ENCODE measurements at places on chromosomes 2 and 18.

DNA sequence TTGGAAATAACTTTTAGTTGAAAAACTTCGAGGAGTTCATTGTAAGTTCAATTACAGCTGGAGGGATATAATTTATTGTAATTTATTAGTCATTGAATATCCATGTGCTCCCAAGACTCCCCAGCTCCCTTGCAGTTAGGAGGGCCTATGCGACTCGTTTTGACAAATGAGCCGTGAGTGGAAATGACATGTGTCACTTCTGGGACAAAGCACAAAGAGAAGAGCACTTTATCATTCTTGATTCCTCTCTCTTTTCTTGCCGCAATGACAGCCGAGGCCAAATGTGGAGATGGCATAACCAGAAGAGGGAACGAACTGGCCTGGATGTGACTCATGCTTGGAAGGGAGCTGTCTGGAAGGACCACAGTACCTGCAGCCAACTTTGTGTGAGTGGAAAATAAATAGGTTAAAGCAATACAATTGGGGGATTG is 44.2 kb upstream of the ITSN2 start:
- DNase-seq: no peak

- no peak for DNase-seq
Observed at GRCh38 chr2:120778244-120778643, 42.6 kb downstream of the GLI2 start.

- no peak for DNase-seq
Observed at GRCh38 chr2:171985076-171985475, 14.7 kb upstream of the METAP1D start.

- no peak for DNase-seq
Observed at GRCh38 chr2:2238726-2239269, 92.3 kb downstream of the MYT1L start.

DNA sequence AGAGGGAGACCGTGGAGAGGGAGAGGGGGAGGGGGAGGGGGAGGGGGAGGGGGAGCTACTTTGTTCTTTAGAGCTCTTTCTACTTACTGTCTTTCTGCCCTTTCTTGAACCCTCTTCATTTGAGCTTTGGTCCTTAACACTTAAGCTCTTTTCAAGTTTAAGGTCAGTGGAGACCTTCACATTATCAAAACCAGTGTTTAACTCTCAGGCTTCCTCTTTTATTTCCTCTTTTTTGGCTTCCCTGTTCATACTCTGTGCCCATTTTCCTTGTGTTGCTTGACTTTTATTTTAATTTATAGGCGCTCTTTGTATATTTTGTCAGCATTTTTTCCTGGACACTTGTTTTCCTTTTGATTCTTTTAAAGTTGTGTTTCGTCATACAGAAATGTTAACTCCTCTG is 37.1 kb downstream of the ACSL3 start:
- no peak for DNase-seq

GRCh38 chr2:42706836-42707235 is 57.1 kb downstream of the OXER1 start:
- no peak for DNase-seq

GRCh38 chr2:139353874-139354273 is 573.7 kb upstream of the NXPH2 start:
- DNase-seq: no peak

GRCh38 chr2:241561832-241562231 is 3.3 kb downstream of the BOK start:
- DNase-seq: no peak

- peak; percentile 24 for DNase-seq
Observed at GRCh38 chr2:212032032-212032431, 506.6 kb downstream of the ERBB4 start.

DNA sequence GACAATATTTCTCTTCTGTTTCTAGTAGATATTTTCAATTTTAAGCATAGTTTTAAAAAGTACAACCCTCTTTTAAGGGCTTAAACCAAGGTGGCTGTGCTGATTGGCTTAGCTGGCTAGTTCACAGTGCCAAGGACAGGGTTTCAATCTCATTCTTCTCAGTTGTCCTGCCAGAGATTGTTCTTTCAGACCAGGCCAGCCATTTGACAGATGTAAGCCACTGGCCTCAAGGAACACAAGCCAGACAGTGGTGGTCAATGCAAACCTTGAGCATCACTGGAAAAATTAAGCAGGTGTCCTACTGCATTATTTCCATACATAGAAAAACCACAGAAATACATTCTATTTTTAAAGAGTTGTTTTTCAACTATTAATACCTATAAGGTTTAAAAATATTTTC is 5.9 kb downstream of the RNF103 start:
- DNase-seq: no peak

DNA sequence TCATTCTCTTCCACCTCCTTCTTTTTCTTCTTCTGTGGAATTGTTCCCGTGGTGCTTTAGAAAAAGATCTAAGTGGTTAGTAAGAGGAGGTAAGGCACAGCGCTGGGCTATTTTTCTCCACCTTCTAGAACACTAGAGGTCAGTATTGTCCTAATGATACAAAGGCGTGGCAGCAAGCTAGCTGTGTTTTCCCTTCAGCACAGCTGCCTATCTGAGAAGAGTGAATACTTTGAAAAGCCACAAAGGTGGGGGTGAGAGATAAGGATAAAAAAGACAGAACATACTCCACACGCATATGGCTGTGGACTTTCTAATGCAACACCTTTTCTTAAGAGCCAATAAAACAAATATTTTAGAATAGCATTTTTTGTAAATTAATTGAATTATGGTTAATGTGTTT is 2.1 kb downstream of the CNTNAP5 start:
- DNase-seq: peak; percentile 53

DNA sequence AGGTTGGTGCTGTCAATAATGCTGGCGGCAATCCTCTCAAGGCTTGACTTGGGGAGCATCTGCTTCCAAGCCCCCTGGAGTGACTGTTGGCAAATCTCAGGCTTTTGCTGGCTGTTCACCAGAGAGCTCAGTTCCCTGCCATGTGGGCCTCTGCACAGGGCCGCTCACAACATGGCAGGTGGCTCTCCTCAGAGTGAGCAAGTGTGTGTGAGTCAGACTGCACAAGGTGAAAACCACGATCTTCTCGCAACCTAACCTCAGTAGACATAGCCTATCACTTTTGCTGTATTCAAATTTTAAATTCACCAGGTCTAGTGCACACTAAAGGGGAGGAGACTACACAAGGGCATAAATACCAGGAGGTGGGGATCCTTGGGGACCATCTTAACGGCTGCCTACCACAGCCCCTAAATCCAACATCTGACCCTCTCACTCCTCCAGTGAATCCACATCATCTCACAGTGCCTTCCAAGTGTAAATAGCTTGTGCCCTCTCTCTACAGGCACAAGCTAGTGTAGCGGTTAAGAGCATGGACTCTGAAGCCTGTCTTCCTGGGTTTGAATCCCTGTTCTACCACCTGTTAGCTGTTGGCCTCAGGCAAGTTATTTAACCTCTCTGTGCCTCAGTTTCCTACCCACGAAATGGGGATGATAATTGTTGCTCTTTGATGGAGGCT is 187.7 kb upstream of the CXCR4 start:
- DNase-seq: no peak

GRCh38 chr18:63515801-63516200 is 26.4 kb upstream of the SERPINB12 start:
- no peak for DNase-seq

- DNase-seq: no peak
Observed at GRCh38 chr2:135186054-135186453, 134.0 kb downstream of the RAB3GAP1 start.

- no peak for DNase-seq
Observed at GRCh38 chr2:210269148-210269547, 43.9 kb upstream of the ACADL start.

GRCh38 chr2:200618590-200619021 is 32.8 kb downstream of the AOX1 start:
- DNase-seq: no peak

GRCh38 chr18:79795446-79795845 is 2.3 kb upstream of the KCNG2 start:
- DNase-seq: no peak

GRCh38 chr2:232323328-232323650 is 55.3 kb upstream of the ALPP start:
- DNase-seq: no peak

DNA sequence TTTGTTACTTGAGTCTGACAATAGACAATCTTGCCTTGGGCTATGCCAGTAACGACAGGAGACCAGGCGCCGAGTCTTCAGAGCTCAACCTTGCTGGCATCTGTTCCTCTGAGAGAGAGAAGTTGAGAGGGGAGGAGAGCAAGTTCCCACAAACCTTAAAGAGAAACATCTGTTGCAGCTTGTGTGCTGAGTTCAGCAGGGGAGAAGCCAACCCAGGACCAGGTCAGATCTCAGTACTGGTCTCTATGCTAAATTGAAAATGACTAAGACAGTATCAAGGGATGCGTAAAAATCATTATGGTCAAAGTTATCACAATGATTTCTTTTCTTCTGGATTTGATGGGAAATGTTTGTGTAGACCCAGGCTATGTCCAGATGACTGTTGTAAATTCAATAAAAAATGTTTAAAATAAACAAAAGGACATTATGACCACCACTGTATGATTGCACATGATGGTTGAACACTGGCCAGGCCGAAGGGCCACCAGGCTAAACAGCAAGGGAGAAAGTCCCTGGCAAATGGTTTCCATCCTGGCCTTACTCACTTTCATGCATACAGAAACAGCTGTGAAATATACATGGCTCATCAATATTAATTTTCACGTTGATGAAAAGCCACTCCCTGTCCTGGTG is 100.3 kb upstream of the PMAIP1 start:
- no peak for DNase-seq

- no peak for DNase-seq
Observed at GRCh38 chr2:231541645-231542044, 11.4 kb upstream of the NMUR1 start.

DNA sequence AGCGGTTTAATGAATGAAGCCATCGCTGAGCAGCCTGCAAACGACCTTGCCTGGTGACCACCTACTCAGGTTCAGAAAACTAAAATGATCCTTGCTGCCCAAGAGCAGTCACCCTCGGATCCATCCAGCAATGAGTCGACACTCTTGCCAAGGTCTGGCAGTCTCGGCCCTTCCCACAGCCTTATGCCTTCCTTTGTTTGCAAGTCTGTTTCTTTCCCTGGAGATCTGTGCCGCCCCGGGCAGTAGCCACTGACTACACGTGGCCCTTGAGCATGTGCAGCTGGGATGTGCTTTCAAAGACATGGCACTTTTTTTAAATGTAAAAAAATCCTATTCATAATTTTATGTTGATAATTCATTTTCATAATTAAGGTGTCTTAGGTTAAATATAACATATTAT is 37.2 kb upstream of the SLC35G4 start:
- no peak for DNase-seq

GRCh38 chr18:46156843-46157242 is 52.7 kb downstream of the HAUS1 start:
- DNase-seq: no peak

GRCh38 chr2:29155578-29155977 is 40.4 kb downstream of the CLIP4 start:
- DNase-seq: no peak

DNA sequence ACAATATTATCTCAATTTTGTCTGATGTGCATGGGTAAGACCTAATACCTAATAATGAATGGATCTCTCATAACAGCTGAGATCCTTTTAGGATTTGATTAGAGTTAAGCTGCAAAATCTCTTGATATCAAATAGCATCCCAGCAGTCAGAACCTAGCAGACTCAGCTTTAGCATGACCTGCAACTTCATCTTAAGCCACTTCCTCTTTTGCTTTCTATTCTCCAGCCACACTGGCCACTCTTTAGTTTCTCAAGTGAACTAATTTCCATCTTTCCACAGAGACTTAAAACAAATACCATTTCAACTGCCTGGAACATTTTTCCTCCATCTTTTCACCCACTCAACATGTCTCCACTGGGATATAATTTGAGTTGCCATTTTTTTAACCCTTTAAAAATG is 1251.6 kb upstream of the ZEB2 start:
- DNase-seq: no peak
